ENCODE measurements at places on chromosomes 12 and 14. TPM values are rescaled to one million over a fixed set of nuclear protein-coding genes. Genes with fewer than 3 reads are reported as not detected.

Gene DPY19L2
- 2.8 TPM for total RNA-seq

Gene OTX2
- not detected for total RNA-seq

Gene NDRG2
- total RNA-seq = 107 TPM

Gene AGAP2
- total RNA-seq = 1.0 TPM

Gene GRIP1
- total RNA-seq = 0.33 TPM

Gene TAS2R30
- total RNA-seq = 12.0 TPM

Gene OVCH1
- 0.08 TPM for total RNA-seq

Gene P2RX7
- total RNA-seq = 3.2 TPM

Gene OR6C76
- not detected for total RNA-seq

Gene REC8
- total RNA-seq = 3.8 TPM

Gene GLT1D1
- 17.7 TPM for total RNA-seq

Gene ACRBP
- total RNA-seq = 0.50 TPM

Gene AQP5
- not detected for total RNA-seq

Gene BIN2
- total RNA-seq = 6.0 TPM

Gene GSKIP
- 23.7 TPM for total RNA-seq

Gene CCDC197
- total RNA-seq = not detected
